ENCODE measurements at places on chromosomes 13 and 19.

DNA sequence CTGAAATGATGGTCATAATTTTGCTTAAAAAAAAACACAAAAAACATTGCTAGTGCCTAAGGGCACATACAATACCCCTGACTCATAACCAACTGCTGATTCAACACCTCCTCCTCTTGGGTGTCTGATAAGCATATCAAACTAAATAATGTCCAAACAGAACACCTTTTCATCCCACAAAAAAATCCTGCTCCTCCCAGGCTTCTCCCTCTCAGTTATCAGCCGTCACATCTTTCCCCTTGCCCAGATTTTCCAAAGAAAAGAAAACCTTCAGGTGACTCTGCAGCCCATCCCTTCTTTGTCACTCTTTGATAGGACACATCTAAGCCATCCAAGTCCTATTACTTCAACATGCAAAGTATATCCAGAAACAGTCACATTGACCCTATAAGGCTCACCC is 46.9 kb downstream of the ABCC4 start:
- no peak for DNase-seq

DNA sequence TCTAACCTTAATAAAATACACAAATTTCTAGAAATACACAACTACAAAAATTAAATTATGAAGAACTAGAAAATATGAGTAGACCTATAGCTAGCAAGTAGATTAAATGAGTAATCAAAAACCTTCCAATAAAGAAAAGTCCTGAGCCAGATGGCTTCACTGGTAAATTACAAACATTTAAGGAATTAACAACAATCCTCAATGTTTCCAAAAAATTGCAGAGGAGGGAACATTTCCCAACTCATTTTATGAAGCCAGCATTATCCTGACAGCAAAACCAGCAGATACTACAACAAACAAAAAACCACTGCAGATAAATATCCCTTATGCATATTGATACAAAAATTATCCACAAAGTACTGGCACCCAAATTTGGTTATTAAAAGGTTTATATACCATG is 230.9 kb downstream of the COG6 start:
- no peak for DNase-seq

DNA sequence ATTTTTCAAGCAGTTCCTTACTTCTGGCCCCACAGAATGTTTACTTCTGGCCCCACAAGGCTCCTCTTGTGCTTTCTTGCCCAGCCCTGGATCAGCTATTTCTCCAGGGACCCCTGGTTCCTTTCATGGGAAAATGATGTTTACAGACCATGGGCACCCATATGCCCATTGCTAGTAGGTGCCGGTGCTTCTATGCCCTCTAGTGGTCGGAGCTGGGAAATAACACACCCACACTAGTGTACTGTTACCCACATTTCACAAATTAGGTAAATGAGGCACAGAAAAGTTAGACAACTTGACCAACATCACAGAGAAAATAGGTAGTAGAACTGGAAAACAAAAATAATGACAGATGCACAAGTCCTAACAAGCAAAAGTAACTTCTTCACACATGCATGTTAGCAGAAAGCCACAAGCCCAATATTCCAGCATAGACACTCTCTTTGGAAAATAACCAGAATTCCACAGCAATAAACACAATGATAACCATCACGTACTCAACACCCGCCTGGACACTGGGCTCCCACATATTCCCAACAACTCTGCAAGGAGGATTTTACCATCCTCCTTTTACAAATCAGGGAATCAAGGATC is 1.3 kb upstream of the CEACAM6 start:
- DNase-seq, result peak; percentile 7

DNA sequence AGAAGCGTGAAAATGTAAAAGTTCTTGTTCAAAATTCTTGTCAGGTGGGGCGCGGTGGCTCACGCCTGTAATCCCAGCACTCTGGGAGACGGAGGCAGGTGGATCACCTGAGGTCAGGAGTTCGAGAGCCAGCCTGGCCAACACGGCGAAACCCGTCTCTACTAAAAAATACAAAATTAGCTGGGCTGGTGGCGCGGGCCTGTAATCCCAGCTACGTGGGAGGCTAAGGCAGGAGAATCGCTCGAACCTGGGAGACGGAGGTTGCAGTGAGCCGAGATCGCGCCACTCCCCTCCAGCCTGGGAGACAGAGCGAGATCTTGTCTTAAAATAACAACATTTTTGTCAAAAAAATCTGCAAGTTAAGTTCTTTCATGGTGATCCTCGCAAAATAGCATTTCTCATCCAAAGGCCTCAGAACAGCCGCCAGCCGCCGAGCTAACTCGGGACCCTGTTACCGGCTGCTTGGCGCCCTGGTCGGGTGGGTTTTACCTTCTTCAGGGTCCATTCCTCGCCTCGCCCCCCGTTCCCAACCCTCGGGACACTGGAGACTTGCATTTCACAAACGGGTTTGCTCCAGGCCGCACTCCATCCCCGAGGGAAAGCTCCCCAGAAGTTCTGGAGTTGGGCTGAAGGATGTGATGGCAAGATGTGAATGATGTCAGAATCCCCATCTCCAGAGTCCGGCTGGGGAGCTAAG is 1.6 kb downstream of the LATS2 start:
- DNase-seq, result no peak

DNA sequence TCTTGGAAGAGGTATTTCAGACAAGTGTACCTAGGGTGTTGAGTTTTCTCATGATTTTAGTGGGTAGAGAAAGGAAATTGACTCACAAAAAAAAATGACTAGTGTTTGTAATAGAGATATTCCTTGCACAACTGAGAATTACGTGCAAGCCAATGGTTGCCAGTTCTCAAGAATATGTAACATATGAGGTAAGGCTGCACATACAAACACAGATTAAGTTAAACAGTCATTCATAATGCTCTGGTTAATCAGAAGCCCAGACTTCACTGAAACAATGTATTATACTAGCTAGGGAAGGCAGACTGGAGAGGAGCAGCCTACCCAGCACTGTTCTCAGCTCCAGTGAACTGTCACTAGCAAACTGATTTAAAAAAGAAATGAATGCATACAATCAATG is 418.3 kb downstream of the DIAPH3 start:
- no peak for DNase-seq

GRCh38 chr19:29170554-29170953 is 42.4 kb downstream of the UQCRFS1 start:
- DNase-seq, result no peak

DNA sequence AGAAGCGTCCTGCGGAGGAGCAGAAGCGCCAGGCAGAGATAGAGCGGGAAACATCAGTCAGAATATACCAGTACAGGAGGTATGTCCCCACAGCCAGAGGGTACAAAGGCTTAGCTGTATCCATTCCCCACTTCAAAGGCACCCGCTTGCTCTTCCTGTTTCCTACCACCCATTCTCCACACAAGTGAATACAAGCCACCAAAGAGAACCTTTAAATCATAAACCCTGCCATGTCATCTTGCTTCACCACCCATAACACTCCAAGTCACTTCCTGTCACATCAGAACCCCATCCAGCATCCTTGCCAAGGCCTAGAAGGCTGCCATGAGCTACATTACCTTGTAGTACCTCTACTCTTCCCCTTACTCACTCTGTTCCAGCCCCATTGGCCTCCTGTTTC is 205.8 kb downstream of the LMO7 start:
- DNase-seq, result no peak

DNA sequence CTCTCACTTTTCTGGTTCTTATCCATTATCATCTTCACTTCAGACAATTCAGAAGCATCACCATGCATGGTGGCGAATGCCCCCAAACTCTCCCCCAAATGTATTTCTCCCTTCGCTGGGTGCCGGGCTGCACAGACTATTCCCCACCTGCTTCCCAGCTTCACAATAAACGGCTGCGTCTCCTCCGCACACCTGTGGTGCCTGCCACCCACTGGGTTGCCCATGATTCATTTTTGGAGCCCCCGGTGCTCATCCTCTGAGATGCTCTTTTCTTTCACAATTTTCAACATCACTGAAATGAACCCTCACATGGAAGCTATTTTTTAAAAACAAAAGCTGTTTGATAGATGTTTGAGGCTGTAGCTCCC is 2.8 kb upstream of the F10 start:
- DNase-seq, result no peak

DNA sequence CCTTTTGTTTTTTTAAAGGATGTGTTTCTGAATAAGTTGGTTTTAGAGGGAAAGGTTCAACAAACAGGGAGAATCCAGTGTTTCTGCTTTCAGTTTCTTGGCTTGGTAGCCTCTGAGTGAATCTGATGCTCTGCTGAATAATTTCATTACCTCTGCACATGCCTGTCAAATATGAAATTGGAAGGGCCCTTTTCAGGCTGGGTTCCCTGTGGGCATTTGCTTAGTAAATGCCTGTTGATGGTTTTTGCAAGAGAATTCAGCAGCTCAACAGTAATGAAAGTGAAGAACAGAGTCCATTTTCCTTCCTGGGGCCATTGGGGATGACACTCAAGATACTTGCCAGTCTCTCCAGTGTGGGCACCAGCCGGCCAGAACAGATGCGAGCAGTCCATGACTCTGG is 74.3 kb downstream of the GPR12 start:
- no peak for DNase-seq

DNA sequence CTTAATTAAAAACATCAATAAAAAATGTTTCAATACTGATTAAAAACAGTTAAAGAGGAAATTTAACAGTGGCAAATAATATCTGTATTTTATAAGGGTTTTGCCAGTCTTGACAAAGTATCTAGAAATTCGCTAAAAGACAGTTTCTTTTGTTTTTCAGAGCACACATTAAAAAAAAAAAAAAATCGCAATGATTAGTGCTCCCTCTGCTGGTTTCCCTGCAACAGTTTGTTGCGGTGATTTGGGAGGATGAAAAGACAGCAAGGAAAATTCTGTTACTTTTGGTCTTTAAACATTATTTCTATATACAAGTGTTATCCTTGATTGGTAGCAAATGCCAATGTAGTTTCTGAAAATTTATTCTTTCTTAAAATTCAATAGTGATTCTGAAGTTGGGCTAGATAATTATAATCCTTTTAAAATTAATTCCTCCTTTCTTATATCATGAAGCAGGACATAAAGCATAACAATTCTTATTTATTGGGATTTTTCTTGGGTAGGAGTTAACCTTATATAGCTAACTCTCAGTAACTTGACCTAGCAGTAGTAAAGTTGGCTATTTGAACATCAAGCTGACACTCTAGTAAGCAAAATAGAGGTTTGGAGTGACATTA is 23.1 kb upstream of the SPRY2 start:
- no peak for DNase-seq

- no peak for DNase-seq
These were observed 489.2 kb upstream of the NBEA start for GRCh38 chr13:34452831-34453230.

DNA sequence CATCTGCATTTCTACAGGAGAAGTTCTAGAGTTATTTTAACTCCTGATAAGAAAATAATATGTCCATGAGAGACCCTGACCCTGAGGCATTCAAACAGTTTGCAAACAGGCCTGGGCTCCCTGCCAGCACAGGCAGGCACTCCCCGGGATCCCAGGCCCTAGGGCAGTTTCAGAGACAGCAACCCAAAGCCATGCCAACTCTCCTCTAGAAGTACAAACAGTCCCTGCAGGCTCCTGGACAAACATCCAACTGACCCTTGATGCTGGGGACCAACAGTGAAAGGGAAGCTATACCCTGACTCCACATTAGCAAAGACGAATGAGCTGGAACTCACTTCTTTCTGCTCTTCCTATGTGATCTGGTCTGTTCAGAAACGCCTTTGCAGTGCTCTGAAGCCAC is 44.8 kb downstream of the CCDC70 start:
- no peak for DNase-seq

DNA sequence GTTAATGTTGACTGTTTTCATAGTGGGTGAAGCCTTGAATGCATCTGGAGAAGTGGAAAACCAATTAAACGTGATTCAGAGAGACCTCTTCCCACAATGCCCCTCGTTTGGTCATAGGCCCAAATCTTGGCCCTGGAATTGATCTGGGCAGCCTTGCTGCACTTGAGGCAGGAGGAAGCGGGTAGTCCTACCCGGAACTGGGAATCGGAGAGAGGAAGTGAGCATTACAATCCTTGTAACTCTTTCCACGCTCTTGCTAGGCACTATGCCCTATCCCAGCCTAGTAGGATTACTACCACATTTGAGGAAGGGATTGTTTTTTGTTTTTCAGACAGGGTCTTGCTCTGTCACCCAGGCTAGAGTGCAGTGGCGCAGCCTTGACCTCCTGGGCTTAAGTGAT is 3.6 kb downstream of the KCNK6 start:
- no peak for DNase-seq

DNA sequence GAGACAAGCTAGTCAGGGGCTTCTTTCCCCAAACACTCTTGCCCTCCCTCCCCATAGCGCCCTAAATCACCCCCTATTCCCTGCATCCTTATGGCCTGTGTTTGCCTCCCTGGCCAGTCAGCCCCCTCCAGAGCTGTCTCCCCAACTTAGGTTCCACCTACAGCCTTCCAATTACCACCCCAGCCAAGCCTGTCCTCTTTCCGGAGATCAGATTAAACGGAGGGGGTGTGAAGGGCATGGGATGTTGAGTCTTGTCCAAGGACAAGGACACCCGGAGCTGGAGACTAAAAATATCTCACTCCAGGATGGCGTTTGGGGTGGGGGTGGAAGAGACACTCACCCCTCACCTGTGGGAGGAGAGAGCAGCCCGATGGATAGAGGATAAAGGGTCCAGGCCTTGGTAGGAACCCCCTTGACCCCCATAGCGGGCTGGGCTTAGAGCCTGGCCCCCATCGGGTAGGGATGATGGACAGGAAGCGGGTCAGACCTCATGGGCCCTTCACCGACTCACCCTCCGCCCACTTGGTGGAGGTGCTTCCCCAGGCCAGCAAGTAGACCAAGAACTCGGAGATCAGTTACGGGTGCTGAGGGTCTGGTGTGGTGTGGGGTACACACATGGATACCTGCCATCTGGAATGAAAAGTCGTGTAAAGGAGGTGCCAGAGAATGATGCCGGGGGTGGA is 6.0 kb downstream of the ZNF865 start:
- no peak for DNase-seq

- no peak for DNase-seq
These were observed 4.7 kb upstream of the GSK3A start for GRCh38 chr19:42246922-42247639.

- DNase-seq, result no peak
These were observed 36.2 kb downstream of the CLDN10 start for GRCh38 chr13:95588721-95589120.

DNA sequence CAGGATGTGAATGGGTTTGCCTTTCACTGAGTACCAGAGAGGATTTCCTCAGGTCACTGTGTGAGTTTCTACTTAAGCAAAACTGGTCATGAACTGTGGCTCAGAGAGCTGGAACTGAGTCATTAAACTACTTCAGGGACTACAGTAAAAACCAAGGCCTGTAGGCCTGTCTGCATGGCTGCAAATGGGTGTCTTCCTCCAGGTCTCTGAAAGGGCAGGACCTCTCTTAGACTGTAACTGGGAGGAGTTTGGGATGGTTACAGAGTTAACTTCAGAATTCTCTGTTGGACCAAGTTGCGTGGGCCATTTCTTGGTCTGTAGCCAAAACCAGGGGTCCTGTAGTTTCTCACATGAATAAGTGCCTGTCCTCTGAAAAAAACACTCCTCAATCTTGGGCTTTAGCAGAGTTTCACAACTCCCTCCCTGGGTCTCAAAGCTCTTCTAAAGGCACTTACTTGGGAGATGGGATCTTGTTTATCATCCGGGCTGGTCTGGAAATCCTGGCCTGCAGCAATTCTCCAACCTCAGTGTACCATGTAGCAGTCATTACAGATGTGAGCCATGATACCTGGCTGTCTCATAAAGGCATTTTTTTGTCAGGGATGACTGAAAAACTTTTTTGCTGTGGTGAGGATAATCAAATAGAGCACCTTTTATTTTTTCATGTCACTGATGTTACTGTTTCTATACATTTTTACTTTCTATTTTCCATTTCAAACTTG is 19.7 kb downstream of the ZNF714 start:
- DNase-seq, result no peak
